ENCODE measurements at places on chromosomes 3 and 15.

DNA sequence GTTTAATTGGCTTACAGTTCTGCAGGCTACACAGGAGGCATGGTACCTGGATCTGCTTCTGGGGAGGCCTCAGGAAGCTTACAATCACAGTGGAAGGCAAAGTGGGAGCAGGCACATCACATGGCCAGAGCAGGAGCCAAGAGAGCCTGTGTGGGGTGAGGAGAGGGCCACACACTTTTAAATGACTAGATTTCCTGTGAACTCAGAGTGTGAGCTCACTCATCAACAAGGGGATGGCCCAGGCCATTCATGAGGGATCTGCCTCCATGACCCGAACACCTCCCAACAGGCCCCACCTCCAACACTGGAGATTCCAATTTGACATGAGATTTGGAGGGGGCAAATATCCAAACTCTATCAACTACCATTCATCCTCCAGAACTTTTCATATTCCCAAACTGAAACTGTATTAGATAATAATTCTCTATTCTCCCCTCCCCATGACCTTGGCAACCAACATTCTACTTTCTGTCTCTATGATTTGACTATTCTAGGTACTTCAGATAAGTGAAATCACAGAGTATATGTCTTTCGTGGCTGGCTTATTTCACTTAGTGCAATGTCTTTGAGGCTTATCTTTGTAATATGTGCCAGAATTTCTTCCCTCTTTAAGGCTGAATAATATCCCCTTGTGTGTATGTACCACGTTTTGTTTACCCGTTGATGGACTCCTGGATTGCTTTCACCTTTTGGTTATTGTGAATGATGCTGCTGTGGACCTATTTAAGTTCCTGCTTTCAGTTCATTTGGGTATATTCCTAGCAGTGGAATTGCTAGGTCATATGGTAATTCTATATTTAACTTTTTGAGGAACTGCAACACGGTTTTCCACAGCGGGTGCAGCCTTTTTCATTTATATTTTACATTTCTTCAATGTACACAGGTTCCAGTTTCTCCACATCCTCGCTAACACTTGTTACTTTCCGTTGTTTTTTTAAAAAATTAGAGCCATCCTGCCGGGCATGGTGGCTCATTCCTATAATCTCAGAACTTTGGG, 43.8 kb downstream of the TKT start:
- DNase-seq = no peak

GRCh38 chr3:109696932-109697331, 359.6 kb upstream of the DPPA4 start:
- DNase-seq = no peak

GRCh38 chr3:77526573-77527113, 486.7 kb downstream of the ROBO2 start:
- no peak for DNase-seq

- DNase-seq = no peak
Observed at GRCh38 chr3:57755368-57755675, 787 bp upstream of the SLMAP start.

GRCh38 chr3:190562866-190563510, 49.1 kb downstream of the IL1RAP start:
- no peak for DNase-seq

DNA sequence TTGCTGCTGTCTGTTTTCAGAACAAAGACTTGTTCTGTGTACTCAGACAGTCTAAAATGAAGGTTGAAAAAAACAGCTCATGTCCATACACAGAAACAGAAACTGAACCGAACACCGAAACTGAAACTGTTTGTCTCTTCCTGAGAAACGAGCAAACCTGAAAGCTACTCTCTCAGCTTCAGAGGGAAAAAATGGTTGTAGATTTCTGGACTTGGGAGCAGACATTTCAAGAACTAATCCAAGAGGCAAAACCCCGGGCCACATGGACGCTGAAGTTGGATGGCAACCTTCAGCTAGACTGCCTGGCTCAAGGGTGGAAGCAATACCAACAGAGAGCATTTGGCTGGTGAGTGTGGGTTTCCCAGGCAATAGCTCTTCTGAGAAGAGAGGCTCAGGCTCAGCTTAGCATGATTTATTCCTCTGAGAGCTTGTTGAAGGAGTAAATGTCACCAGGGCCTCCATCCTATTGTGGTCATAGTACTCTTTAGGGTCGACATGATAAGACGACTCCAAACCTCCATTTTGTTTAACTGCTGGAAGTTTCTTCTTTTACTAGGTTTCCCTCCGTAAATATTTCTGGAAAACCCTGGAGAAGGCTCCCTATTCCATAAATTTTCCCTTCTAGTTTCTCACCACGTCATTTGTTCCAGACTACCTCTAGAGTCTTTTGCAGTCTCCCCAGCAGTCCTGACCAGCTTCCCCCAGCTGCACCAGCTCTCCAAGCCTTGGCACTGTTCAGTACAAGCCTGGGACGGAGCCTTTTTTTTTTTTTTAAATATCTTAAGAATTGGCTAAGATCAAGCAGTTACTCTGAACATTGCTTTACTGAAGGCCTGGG, at the start of gene RTP4:
RTP4 (plus strand) TSS at position 135 of the 838 bp plus-strand sequence; CDS start at position 192, 57 bp downstream.
- peak; percentile 12 for DNase-seq

DNA sequence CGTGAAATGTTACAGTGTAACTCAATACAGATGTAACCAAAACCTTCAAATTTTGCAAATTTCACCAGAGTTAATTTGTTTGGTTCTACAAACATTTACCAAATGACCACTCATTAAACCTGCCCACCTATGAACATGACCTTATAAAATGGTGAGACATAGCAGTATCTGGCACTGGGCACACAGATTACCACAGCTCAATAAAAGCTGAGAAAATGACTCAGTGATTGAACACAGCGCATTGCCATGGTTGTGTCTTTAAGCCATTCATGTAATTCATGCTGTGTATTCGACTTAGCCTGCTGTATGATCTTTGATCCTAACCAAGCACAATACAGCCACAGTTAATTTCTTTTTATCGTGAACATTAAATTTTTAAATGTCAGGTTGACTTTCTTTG, 11.3 kb downstream of the PPARG start:
- DNase-seq = no peak

DNA sequence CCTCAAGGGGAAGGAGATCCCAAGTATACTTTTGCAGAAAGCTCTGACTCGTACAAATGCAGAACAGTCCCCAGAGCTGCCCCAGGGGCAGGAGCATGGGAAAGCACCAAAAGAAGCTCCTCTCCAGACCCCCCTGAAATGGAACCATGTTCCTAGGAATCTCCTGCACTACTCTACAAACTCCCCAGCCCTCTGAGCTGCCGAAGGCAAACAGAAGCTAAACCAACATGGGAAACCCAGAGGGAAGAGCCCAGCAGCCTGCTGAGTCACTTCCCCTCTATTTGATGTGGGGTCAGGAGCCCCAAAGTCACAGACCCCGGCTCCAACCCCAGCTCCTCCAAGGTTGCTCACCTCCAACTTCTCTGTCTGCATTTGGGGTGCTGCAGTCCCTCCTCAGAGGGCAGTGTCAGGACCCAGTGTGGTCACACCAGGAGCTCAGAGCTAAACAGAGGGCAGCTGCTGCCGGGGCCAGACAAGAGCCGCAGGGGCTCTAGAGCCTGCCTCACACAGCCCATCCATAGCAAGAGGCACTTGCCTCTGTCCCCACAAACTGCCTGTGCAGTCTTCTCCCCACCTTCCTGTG, 3.8 kb upstream of the PLXNA1 start:
- DNase-seq = no peak

DNA sequence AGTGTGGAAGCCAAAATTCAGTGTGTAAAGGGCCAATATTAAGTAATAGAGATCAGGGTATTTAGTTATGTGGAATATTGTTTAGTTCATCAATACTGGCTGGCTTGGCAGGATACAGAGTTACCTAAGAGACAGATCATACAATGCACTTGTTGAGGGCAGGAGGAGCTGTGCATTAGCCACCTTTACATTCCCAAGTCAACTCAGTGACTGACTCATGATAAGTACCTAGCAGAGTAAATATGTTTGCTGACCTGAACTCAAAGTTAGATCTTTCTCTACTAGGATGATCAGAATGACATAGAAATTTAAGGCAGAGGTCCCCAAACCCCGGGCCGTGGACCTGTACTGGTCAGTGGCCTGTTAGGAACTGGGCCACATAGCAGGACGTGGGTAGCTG, 3.5 kb upstream of the ABHD17C start:
- no peak for DNase-seq

DNA sequence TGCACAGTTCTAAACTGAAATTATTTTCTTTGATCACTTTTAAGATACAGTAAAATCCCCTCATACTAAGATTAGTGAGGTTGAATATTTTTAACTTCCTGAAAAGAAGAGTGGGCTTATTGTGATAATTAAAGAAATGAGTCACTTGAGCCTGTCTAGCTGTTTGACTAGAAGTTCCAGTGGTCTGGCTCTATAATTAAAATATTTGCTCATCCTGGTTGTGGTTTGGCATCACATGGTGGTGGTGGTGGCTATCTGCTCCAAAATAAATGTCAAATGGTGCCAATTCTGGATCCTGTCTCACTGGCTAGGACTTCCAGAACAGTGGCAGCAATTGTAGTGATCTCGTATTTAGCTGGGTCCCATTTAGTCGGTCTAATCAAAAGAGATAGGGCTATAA, 8.6 kb upstream of the TEX9 start:
- DNase-seq = no peak

DNA sequence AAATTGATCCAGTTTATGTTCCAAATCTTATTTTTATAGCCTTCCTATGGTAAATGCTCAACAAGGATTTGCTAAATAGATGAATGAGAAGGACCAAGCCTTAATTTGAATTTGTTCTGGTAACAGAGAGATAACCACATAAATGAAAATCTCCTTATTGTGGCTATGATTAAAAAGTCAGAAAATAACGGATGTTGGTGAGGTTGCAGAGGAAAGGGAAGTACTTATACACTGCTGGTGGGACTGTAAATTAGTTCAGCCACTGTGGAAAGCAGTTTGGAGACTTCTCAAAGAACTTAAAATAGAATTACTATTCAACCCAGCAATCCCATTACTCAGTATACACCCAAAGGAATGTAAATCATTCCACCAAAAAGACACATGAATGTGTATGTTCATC, 26.2 kb downstream of the AAGAB start:
- no peak for DNase-seq

DNA sequence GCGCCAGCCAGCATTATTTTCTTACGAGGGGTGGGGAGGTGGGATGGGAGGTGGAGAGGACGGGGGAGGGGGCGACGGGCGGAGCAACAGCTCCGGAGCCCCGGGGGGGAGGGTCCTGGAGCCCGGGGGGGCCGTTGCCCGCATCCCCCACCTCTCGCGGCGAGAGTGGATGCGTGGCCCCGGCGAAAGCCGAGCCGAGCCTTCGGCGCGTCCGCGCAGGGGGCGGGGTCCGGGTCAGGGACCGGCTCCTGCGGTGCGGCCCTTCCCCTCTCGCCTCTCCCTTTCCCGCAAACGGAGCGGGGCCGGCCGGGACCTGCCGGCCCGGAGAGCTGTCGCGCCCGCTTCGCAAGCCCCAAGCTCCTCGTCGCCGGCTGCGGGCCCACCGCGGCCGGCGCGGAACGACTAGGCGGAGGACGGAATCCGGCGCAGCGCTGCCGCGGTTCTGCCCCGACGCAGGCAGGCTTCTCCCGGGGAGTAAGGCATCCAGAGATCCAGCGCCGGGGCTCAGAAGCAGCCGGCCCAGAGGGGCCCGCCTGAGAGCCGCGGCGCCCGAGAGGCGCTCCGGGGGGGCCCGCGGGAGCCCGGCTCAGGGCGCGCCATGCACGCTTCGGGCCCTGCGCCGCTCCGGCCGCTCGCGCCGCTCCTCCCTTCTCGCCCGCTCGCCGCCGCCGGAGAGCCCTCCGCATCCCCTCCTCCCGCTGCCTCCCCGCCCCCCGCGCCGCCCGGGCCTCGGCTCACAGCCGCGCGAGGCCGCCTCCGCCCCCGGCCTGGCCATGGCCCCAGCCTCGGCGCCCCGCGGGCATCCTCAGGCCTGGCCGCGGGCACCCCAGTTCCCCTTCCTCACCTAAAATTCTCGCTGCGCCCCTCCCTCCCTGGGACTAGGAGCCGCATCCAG, 459 bp upstream of the ADCY5 start:
- no peak for DNase-seq

DNA sequence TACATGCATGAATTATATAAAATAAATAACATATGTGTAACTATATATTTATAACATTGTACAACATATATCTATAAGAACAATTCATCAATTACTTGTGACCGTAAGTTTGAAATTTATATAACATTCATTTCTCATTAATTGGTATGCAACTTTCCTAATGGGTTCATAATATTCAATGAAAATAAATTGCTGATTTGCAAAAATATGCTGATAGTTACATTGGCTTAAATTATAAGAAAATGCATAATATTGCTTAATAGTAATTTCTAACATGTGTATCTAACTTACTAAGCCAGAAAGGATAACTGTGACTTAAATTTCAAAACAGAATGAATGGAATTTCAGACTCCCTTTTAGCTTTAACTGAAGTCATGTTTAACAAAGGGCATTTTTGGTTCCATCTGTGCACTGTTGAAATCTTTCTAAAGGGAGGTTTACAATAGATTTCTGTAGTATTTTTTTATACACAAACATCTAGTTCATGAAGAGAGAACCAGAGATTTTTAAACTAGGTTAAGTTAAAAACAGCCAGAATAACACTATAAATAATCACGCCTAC, 310.9 kb downstream of the TBC1D5 start:
- no peak for DNase-seq

DNA sequence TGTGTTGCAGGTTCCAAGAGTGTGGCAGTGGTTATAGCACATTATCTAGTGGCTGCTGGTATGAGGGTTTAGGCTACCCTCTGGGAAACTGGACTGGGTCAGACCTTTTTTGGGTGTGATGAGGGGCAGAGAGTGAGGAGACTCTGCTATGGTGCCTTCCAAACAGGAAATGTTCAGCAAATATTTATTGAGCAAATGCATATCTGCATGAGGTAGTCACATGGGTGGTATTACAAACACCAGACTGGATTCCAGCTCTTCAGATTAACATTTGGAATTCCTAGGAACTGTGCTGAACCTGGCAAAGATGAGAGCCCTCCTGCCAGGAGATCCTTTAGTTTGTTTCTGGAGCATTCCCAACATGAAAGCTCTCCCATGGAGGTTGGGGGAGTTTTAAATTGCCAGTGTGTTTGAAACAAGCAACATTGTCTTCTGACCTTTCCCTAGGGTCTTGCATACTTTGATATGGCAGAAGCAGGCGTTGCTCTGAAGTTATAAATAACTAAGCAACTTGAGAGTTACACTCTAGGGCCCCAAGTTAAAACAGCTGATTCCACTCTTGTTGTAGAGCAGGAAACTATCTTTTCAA, 341.2 kb upstream of the C2CD4B start:
- no peak for DNase-seq

- DNase-seq = no peak
Observed at GRCh38 chr3:47410417-47410720, 29.5 kb downstream of the PTPN23 start.

DNA sequence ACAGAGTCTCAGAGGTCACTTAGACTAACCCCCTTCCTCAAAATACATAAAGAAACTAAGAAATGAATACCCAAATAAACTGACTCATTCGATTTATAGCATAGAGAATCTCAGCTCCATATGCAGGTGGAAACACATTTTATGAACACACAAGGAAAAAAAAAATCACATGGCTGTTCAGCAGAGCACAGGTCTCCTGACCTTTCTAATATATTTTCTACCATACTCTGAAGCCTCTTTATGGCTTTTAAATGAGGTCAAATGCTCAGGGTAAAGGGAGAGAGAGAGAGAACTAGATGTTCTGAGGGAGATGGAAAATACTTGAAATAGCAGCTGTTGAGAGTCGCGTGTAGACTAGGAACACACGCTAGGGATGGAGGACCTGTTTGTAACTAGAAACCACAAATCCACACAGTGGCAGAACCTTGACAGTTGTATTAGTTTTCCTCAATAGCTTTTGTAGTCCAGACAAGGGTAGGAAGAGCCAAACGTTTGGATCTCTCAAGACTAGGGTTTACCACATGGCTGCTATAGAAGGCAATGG, 165.3 kb downstream of the FMN1 start:
- DNase-seq = no peak

GRCh38 chr3:120151791-120152190, 57.5 kb upstream of the GSK3B start:
- DNase-seq = no peak

All from activated naive CD4-positive, alpha-beta T cell (primary cell).